ENCODE measurements at places on chromosomes 12 and 14. TPM values are rescaled to one million over a fixed set of nuclear protein-coding genes. Genes with fewer than 3 reads are reported as not detected.

DNA sequence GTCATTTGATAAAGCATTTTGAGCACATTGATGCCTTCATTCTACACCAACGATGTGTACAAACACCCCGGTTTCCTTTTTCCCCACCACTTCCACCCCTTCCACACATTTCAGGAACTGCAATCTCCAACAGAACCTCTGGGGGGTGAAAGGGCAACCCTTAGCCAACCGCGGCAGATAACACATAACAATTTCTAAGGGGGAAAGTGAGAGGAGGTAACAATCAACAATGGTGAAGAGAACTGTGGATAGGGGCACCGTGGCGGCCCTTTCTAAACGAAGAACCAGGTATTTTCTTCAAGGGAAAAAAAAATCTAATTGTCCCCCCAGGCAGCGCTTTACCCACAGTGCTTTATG is 1.1 kb downstream of the KITLG start:
- no peaks in the 10 kb centered on the region for H3K36me3 ChIP-seq
- H3K4me1 ChIP-seq: peaks cover 6% of the 10 kb centered on the region
- H3K4me3 ChIP-seq: peak overlapping the region; percentile 76
- H3K27me3 ChIP-seq: peaks cover 9% of the 10 kb centered on the region

DNA sequence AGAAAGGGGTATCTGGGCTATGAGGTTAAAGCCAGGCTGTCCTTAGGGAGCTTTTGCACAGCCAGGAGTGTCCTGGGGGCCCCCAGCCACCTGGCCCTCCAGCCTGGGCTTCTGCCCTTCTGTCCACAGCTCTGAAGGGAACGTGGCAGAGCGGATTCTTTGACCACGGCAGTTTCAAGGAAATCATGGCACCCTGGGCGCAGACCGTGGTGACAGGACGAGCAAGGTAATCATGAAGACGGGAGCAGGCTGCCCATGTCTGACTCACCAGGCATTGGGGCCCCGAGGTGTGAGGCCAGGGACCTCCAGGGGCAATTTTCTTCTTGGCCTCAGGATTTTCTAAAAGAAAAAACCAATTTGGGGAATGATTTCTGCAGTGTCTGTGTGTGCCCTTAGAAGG is 53.1 kb downstream of the FOXN4 start:
- H3K4me3 ChIP-seq: no peak overlapping the region
- H3K36me3 ChIP-seq: peaks cover 37% of the 10 kb centered on the region
- no peaks in the 10 kb centered on the region for H3K4me1 ChIP-seq
- H3K27me3 ChIP-seq: no peaks in the 10 kb centered on the region
- no peak overlapping the region for H3K27ac ChIP-seq

GRCh38 chr12:53935383-53936341 is 3.0 kb upstream of the HOXC13 start:
- H3K27ac ChIP-seq: no peak overlapping the region
- peaks cover 21% of the 10 kb centered on the region for H3K4me1 ChIP-seq
- no peaks in the 10 kb centered on the region for H3K36me3 ChIP-seq
- H3K27me3 ChIP-seq: peaks cover 95% of the 10 kb centered on the region

- H3K27ac ChIP-seq: no peak overlapping the region
- H3K27me3 ChIP-seq: no peaks in the 10 kb centered on the region
- H3K4me1 ChIP-seq: no peaks in the 10 kb centered on the region
- H3K4me3 ChIP-seq: no peak overlapping the region
- no peak for DNase-seq
- H3K36me3 ChIP-seq: no peaks in the 10 kb centered on the region
These were observed 114.7 kb upstream of the AMIGO2 start for GRCh38 chr12:47194501-47194900.

DNA sequence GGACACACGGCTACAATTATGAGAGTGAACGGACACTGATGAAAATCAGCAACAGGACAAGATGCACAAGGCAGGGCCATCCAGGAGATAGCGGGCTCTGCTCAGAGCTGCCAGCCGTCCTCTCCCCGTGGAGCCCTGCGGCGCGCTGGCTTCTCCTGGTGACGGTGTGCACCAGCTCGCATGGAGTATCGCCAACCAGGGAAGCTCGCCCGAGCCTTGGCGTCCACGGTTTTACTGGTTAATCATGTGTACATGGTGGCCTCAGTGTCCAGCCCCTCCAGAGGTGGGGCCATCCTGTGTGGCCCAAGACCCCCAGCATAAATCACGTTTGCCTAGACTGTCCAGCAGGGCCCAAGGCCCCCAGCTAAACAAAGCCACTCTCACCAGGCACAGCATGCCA is 31.2 kb upstream of the DYNC1H1 start:
- no peak overlapping the region for H3K4me3 ChIP-seq
- H3K36me3 ChIP-seq: peaks cover 10% of the 10 kb centered on the region
- H3K4me1 ChIP-seq: peaks cover 6% of the 10 kb centered on the region
- no peak overlapping the region for H3K27ac ChIP-seq
- no peak for DNase-seq

GRCh38 chr14:80100681-80101080 is 110.6 kb downstream of the DIO2 start:
- no peak overlapping the region for H3K27ac ChIP-seq
- no peaks in the 10 kb centered on the region for H3K4me1 ChIP-seq
- no peaks in the 10 kb centered on the region for H3K27me3 ChIP-seq
- no peak for DNase-seq

GRCh38 chr12:85504624-85505023 is 224.6 kb downstream of the ALX1 start:
- H3K4me1 ChIP-seq: no peaks in the 10 kb centered on the region
- no peak overlapping the region for H3K27ac ChIP-seq
- DNase-seq: no peak
- H3K36me3 ChIP-seq: no peaks in the 10 kb centered on the region

- no peaks in the 10 kb centered on the region for H3K27me3 ChIP-seq
- no peaks in the 10 kb centered on the region for H3K36me3 ChIP-seq
- no peak for DNase-seq
- H3K4me1 ChIP-seq: peaks cover 7% of the 10 kb centered on the region
- no peak overlapping the region for H3K27ac ChIP-seq
These were observed 75.3 kb upstream of the CEP83 start for GRCh38 chr12:94534774-94535509.

- H3K4me3 ChIP-seq: peak overlapping the region; percentile 25
- DNase-seq: peak; percentile 16
- H3K36me3 ChIP-seq: no peaks in the 10 kb centered on the region
- H3K27ac ChIP-seq: no peak overlapping the region
- peaks cover 24% of the 10 kb centered on the region for H3K27me3 ChIP-seq
- H3K4me1 ChIP-seq: no peaks in the 10 kb centered on the region
These were observed 17.4 kb upstream of the LYZ start for GRCh38 chr12:69330475-69331473.

Gene FLRT2
- total RNA-seq: 78.3 TPM

Gene TMEM52B
- total RNA-seq: not detected

Gene GPRC5A
- 1.1 TPM for total RNA-seq

Gene GIT2
- 37.1 TPM for total RNA-seq
